Activated CD4-positive, alpha-beta T cell treated with anti-CD3 and anti-CD28 coated beads, Interleukin-2, amount 50 U/mL, for 48 hours (primary cell): ENCODE measurements at places on chromosomes 2 and 18.

GRCh38 chr2:127479219-127479825, 47.0 kb downstream of the IWS1 start:
- no peak for DNase-seq

GRCh38 chr2:84474176-84474575, 15.1 kb upstream of the SUCLG1 start:
- no peak for DNase-seq

DNA sequence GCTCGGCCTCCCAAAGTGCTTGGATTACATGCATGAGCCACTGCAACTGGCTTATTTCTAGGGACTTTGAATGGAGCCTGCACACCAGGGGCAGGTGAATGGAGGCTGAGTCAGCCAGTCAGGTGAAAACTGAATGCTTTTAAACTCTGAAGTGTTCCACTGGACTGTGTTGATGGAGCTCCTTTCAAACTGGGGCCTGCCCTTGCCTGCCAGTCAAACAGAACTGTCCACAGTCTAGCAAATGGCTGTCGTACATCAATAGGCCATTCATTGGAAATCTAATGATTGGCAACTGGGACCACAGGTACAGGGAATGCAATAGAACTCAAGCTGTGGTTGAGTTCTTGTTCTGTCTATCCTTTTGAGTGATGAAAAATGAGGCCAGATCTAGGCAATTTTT, 966 bp upstream of the NOSTRIN start:
- DNase-seq: no peak

DNA sequence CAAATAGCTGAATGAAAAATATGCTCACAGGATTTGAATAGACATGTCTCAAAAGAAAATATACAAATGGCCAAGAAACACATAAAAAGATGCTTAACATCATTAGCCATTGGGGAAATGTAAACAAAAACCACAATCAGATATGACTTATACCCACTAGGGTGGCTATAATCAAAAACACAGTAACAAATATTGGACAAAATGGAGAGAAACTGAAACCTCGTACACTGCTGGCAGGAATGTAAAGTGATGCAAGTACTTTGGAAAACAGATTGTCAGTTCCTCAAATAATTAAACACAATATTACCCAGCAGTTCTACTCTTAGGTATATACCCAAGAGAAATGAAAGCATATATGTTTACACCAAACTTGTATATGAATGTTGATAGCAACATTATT, 213.0 kb downstream of the PHLPP1 start:
- no peak for DNase-seq

- DNase-seq: no peak
Measured at GRCh38 chr2:107374249-107374648, 452.4 kb upstream of the RGPD4 start.

GRCh38 chr18:75173125-75173432, 35.9 kb downstream of the PTGR3 start:
- DNase-seq: no peak
